ENCODE measurements at places on chromosomes 5 and 9.

GRCh38 chr5:168047043-168047668, 244.3 kb upstream of the WWC1 start:
- DNase-seq, result peak; percentile 29

GRCh38 chr5:68983043-68983442, 110.8 kb upstream of the SLC30A5 start:
- no peak for DNase-seq

DNA sequence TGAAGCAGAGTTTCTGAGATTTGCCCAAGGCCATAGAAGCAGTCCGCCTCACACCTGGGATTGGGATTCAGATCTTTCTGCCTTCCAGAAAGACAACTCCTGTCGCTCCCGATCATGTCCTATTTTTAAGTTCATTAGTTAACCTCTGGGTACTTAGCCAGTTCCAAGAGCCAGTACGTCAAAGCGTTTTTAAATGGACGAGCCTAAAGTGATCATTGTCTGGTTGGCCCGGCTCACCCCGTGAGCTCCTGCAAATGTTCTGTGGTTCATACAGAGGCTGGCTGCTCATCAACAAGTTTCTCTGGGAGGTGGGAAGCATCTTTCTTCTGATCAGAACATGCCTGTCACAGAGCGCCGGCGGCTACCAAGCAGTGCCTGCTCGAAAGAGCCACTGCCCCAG, 554.5 kb upstream of the WWC1 start:
- DNase-seq, result no peak

GRCh38 chr9:34989946-34990635, 546 bp downstream of the DNAJB5 start:
- peak; percentile 42 for DNase-seq

GRCh38 chr9:23717505-23717904, 108.5 kb downstream of the ELAVL2 start:
- DNase-seq, result no peak

GRCh38 chr5:135337064-135337463, 62.0 kb downstream of the MACROH2A1 start:
- no peak for DNase-seq

DNA sequence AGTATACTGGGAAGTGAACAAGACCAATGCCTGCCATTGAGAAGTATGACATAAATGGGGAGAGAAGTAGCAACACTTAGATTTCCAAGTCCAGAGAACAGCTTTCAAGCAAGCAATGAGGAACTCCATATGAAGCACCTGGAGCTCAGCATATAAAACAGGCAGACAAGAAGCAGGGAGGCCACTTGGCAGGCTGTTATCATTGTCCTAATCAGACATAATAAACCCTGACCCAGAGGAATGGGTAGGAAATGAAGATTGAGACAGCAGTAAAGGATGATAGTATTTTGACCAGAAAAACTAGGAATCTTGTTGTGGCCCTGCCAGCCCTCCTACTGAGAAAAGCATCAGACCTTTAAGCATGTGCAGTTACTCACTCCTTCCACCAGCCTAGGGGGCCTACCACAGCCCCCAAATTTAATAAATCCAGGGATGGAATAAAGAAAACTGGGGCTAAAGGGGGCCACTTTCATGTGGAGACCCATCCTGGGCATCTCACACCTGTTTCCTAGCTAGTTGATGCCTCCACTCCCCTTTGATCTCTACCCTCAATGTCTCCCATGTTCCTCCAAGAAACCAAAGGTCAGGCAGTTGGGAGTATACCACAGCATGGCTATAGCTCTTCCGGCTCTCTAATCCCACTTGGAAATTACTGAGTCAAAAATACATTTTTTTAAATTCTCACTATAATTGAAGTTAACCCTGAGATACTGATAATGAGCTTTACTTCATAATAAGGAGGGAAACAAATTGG, 135.1 kb downstream of the SIL1 start:
- DNase-seq, result no peak

DNA sequence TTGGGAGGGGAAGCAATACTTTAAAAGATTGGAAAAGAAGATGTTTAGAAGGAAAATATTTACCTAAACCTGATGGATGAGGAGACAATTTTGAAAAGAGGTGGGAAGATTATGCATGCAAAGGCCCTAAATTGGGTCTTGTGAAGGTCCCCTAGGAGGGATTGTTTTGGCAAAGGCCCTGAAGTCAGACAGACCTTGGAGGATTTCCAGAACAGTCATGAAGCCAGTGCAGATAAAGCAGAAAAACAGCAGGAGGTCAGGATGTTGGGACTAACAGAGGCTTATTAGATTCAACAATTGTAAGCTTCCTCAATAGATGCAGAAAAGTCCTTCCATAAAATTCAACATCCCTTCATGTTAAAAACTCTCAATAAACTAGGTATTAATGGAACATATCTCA, 361.0 kb upstream of the CDH6 start:
- peak; percentile 32 for DNase-seq

- DNase-seq, result no peak
These were observed 70.8 kb upstream of the COL5A1 start for GRCh38 chr9:134570711-134571325.

GRCh38 chr9:105993921-105994715, 299.8 kb downstream of the TMEM38B start:
- no peak for DNase-seq

DNA sequence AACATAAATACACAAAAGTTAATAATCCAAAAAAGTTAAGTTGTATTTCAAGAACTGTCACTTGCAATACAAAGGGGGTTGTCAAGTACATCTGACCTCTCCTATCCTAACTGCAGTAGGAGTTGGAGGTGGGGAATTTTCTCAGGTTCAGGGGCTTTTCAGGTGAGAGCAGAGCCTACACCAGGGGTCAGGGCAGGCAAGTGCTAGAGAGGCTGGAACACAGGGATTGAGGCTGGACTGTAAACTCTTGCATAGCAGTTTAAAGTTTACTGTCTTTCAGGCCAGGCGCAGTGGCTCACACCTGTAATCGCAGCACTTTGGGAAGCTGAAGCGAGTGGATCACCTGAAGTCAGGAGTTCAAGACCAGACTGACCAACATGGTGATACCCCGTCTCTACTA, 25.4 kb upstream of the RASGRF2 start:
- DNase-seq, result no peak

GRCh38 chr9:71624728-71625127, 143.6 kb downstream of the CEMIP2 start:
- no peak for DNase-seq

DNA sequence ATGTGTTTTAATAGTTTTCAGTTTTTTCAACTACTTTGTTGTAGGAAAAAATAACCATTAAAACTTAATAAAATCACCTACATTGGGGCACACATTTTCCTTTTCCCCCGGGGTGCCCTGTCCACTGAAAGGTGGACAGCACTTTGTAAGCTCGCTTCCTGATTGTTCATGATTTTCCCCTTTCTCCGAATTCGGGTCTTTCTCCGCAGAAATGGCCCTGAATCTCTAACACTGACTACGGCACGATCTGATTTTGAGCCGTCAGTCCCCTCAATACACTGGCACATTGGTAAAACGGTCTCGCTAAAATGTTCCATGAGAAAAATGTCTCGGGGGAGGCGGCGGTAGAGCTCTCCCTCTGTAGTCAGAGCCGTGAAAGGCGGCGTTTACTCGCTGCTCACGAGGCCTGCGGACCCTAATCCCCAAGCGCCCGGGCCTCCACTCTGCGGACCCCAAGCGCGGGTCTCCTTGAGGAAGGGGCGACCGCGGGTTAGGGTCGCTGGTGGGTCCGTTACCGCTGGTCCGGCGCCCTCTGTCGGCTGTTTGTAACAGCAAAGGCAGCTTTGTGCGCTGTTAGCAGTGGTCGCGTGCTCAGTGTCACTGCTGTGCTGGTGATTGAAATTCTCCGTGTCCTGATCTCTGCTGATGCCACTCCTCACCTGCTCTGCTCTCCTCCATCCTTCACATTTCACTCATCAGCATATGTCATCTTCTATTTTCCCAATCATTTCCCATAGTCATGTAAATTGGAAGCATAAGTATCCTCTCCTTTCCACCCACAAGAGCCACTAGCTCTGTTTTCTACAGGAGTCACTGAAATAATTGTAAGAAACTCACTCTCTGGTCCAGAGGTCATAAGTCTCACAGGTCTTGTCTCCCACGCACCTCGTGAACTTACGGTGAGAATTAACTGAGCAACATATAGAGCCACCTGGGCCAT, 10.8 kb upstream of the IFNA2 start:
- DNase-seq, result peak; percentile 13

GRCh38 chr9:135442075-135442474, 37.5 kb upstream of the PPP1R26 start:
- DNase-seq, result no peak

DNA sequence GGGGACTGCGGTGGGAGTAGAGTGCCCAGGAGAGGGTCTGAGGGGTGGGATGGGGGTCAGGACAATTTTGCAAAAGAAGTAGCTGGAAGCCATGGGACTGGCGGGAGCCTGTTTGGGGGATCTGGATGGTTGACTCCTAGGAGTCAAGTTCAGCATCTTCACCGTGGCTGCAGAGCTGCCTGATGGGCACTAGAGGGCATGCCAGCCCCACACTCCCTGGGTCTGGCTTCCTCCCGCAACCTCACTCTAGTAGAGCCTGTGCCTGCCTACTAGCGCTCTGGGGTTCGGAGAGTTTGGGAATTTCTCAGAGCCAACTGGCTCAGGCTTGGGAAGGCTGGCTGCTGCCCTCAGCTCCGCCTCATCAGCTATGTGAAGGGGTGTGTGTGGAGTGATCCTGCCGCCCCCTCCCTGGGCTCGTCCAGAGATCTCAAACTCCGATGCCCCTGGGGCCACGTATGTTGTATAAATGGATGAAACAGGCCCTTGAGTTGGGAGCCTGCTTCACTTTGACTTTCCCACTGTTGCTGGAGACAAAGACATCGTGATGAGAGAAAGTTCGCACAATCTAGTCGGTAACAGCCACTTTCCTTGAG, 10.8 kb downstream of the TSPAN17 start:
- peak; percentile 68 for DNase-seq

GRCh38 chr5:68344447-68345111, 129.0 kb downstream of the PIK3R1 start:
- DNase-seq, result peak; percentile 77

DNA sequence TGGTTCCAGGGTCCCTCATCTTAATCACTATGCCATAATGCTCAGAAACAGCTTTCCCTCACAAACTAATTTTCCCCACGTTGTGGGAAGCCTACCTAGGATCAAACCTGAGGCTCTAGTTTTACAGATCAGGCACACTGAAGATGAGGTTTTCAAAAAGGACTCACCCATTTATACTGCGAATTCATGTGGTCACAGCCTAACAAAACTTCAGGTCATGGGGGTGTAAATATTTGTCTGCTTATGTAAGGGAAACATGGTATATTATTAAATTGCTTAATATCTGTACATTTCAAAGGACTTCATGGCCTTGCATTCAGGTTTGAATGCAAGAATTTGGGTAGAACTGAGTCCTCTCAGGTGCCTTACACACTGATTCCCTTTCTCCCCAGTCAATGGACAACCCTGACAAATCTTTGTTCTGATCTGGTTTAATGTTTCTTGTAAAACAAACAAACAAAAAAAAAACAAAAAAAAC, 12.1 kb downstream of the ZFAND5 start:
- peak; percentile 48 for DNase-seq

- DNase-seq, result no peak
These were observed 56.1 kb downstream of the UBAP2 start for GRCh38 chr9:33992632-33993031.

- no peak for DNase-seq
These were observed 2.1 kb upstream of the ALDH1B1 start for GRCh38 chr9:38390442-38390841.

DNA sequence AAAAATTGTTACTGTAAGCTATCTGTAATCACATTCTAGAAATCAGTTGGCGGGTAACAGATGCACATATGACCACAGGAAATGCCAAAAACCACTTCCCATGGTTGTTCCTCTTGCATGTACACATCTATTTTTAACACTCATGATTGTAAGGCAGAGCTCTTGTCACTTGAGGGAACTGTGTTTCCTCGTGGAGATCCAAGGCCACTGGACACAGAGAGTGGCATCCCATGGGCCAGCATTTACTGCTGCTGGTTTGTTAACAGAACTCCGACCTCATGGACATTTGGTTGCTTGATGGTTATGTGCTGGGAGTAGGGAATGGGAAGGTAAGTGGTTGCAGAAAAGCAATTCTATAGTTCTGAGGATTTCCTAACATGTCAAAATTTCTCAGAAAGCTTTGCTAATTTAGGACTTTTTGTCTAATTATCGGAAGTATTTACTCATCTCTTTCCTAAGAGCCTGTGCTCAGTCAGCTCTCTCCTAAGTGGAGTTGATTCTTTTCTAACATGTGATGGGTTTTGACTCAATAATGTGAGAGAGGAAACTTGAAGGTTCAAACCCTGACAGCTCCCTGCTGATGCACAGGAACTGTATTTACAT, 202.0 kb upstream of the NR3C1 start:
- peak; percentile 44 for DNase-seq

DNA sequence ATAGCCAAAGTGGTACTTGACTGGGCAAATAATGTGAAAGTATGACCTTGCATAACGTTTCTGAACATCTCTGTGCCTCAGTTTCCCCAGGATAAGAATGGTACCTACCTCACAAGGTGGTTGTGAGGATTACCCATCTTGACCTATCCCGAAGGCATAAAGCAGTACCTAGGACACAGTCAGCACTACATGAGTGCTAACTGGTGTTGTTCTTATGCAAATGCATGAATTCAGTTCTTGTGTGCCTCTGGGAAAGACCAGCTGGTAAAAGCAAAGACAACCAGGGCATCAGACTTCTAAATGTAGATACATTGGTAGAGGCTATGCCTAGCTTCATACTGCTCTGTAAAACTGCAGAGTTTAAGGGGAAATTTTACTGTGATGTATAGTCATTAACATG, 21.8 kb upstream of the TMEM252 start:
- no peak for DNase-seq

GRCh38 chr9:19788152-19788551, 685 bp downstream of the SLC24A2 start:
- no peak for DNase-seq

DNA sequence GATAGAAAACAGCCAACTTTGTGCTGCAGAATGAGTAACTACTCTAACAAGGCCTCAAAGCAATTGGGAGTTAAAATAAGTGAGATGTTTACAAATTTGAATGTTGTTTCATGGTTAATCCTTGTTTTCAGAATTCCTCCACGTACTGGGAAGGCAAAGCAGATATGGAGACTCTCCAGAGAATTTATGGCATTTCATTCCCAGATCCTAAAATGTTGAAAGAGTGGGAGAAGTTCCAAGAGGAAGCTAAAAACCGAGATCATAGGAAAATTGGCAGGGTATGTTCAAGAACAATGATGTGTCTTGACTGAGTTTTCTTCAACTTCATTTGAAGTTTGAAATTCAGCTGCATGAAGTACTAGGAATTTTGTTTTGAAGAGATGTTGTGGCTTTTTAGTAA, 16.4 kb downstream of the TARS1 start:
- DNase-seq, result no peak

- no peak for DNase-seq
These were observed 370.8 kb downstream of the NFIB start for GRCh38 chr9:13943176-13943575.

Measured in iris pigment epithelial cell (primary cell).